ENCODE measurements at places on chromosomes 7 and 10.

DNA sequence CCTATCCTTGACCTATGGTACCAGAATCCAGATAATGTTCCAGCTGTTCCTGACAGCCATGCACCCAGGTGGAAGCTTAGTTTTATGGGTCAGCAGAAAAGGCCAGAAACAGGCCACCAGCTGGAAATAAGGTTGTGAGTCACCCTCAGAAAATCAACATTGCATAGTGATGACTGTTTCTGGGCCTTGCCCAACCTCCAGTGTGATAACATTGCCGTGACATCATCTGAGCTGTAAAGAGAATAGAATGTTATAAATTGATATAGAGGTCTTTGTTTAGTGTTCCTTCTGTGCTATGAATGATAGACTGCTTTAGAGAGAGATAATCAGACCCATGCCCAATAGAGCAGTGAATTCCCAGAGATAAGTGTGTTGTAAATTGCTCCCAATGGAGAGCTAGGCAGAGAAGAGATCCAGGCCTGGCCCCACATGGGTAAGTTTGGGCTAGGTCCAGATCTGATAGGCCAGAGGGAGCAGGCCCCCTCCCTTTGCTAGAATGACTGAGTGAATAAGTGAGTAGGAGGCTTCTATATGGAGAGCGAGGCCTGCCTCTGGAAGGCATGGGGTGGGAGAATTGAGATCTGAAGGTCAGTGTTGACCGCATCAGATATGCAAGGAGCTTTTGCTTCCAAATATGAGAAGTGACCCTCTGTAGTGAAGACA, 14.2 kb upstream of the HPS1 start:
- DNase-seq: no peak

DNA sequence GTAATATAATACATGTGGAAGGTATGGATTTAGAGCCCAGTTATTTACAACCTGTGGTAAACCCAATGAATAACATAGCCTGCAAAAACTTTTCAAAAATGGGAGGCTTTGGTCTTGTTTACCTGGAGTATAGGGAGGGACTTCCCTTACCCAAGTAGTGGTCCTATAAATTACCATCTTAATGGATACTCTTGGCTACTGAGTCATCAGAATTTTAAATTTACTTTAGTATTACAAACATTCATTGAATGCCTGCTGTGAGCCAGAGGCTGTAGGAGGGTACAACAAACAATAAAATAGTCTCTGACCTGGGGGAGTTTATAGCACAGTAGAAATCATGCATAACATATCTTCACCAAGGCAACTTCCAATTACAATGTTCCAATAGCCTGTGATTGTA, 365.1 kb downstream of the BBS9 start:
- DNase-seq: no peak

DNA sequence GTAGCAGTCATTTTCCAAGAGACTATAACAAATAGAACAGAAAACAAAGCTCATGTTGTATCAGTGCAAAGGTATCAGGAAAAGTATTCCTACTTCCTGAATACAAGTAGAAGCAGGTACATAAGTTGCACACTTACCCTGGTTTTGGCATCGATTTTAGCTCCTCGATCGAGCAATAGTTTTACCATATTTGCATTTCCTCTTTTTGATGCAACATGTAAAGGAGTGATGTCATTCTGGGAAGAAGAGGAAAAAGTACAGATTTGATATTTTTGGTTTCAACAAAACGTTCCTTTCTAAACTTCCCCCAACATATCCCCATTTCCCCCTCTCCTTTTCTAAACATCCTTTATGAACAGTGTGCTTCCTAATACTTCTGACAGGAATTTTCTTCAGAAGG, 155.1 kb downstream of the ANK3 start:
- DNase-seq: no peak

DNA sequence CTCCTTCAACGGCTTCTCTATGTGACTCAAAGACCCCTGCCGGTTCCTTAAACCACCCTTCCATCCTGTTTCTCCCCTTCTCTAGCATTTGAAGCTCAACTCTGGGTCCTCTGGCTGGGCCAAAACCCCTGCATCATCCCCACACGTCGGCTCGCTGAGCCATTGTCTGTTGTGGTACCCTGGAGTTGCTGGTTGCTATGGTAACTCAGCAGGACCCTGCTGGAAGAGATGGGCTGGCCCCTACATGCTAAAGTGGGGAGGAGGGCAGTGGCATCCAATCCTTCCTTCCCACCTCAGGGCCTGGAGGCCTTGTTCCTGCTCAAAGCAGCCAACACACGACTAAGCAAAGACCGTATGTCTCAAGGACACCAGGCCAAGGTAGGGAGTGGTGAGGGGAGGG, 452.5 kb downstream of the PLXNA4 start:
- no peak for DNase-seq

DNA sequence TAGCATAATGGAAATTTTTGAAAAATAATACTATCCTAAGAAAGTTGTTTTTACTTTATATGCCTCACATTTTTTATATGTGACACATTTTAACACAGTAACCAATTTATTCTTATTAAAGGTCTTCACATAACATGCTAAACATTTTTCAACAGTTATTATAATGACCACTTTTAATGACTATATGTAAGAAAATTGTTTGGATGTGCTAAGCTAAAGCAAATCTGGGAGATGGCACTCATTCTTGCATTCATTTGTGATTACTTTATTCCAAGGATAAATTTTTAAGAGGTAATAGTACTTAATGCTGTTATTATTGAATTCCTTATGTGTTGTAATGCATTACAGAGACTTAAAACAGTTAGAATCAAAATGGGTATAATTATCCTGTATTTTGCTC, 88.1 kb downstream of the ANKIB1 start:
- DNase-seq: no peak

GRCh38 chr7:75649462-75649861, 89.3 kb downstream of the HIP1 start:
- no peak for DNase-seq

GRCh38 chr7:2631946-2632732, at the start of gene TTYH3:
TSS of gene TTYH3 (plus strand) at chr7:2631986. CDS start at chr7:2632156, 170 bp downstream.
- DNase-seq: no peak

GRCh38 chr10:49369216-49370162, 26.4 kb downstream of the DRGX start:
- DNase-seq: no peak

DNA sequence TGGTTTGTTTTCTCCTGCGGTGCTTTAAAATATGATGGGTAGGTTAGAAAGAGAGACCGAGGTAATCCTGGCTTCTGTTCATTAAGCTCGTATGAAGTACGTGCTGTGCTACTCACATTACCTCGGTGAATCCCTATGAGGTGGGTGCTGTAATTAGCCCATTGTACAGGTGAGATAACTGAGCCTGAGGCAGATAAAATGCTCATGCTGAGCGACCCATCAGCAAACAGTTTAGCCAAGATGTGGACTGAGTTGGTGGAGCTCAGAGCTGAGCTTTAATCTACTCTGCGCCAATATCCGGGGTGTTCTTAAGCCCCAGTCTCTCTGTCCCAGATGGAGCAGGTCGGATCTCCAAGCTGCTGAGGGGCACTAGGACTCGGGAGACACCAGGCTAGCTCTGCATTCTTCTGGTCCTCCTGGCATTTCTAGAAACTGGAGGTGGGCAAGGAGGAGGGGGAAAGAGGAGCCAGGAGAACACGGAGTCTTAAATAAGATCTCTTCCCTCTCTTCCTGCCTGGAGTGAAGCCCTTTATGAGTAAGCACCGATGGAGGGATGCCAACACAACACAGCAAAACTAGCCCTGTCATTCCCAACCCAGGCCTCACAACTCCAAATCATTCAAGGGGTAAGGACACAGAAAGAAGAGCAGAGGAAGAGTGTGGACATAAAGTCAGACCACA, 458.5 kb downstream of the KCNMA1 start:
- DNase-seq: no peak

DNA sequence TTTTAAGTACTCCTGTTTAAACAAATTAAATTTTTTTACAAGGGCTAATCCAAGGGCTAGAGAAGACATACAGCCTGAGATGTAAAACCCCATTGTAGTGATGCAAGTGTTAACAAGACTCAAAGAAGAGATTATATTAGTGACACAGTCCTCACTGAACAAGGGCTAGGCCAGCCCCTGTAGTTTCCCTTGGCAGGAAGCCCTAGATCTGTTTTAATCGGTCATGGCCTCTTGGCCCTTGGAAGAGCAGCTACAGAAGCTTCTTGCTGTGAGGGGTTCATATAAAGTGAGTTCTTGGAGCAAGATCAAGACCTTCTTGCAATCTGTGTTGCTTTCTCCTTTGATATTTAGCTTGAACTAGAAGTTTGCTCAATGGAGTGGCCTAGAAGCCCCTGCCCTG, 1339.4 kb downstream of the XPNPEP1 start:
- no peak for DNase-seq

DNA sequence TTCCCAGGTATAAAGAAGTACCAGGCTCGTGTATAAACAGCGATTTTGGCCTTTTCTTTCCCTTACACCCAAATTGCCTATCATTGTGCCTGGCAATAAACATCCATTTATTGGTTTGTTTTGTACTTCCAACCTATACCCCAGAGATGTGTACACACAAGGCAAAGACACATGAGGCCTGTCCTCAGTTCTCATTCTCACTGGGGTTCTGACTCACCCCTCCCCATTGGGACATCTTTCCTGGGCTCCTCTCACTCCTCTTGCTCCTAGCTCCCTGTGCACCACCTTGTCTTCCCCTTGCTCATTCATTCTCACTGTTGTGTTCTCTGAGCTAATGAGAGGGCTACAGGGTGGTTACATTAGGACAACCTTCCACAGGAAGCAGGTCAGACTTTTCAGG, 240.7 kb downstream of the ANK3 start:
- no peak for DNase-seq

GRCh38 chr7:115227473-115228235, 305.8 kb downstream of the MDFIC start:
- no peak for DNase-seq

DNA sequence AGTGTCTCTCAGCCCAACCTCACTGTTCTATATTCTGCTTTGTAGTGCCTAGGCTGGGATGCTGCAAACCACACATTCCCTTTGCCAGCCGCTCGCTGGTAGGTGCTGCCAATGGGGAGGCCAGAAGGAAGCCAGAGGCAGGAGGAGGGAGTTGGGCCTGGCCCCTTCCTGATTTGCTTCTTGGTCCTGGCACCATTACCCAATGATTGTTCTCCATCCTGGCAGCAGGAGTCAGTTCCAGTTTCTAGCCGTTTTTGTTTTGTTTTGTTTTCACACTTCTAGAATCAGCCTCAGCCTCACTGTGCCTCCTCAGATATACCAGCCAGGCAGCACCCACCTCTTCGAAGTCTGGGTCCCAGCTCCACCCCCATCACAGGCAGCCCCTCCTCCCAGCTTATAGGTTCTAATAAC, 27.4 kb upstream of the LOXL4 start:
- no peak for DNase-seq
